ENCODE measurements at places on chromosomes 5 and 9. TPM values are rescaled to one million over a fixed set of nuclear protein-coding genes. Genes with fewer than 3 reads are reported as not detected.

ANKRD18A gene
- 12.2 TPM for total RNA-seq

MYO10 gene
- total RNA-seq: 84.2 TPM

ITK gene
- 2.6 TPM for total RNA-seq

CSF1R gene
- 9.1 TPM for total RNA-seq

SLC45A2 gene
- total RNA-seq: not detected

APBA1 gene
- total RNA-seq: 11.2 TPM

SLC4A9 gene
- total RNA-seq: 0.29 TPM

PFN3 gene
- total RNA-seq: not detected

GRK6 gene
- total RNA-seq: 14.0 TPM

OR1J2 gene
- total RNA-seq: not detected

SEMA6A gene
- total RNA-seq: 37.9 TPM

SHISAL2B gene
- not detected for total RNA-seq

LCN6 gene
- total RNA-seq: 1.4 TPM

GRM6 gene
- total RNA-seq: not detected

MCIDAS gene
- 2.6 TPM for total RNA-seq

HCN1 gene
- total RNA-seq: 0.33 TPM

LRRC70 gene
- 15.3 TPM for total RNA-seq

UBE2QL1 gene
- total RNA-seq: 4.0 TPM

SMIM3 gene
- 25.6 TPM for total RNA-seq

SPINK4 gene
- not detected for total RNA-seq
